ENCODE measurements at places on chromosomes 11 and 22.

DNA sequence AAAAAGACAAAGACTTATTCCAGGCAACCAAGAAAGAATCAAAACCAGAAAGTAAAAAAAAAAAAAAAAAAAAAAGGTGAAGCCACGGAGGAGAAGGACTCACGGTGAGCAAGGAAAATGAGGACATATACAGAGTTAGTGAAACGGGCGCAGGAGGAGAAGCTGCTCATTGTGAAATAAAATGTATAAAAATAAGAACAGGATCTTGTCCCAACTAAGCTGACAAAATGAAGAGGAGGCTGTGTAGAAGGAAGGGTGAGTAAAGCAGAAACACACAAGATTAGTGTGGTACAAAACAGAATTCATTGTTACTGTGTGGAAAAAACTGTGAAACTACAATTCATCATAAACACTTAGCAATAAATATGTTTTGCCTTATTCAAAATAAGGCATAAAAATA is 7.6 kb downstream of the IL17REL start:
- no peak for DNase-seq

- DNase-seq: no peak
Observed at GRCh38 chr11:16690086-16690485, 48.4 kb upstream of the C11orf58 start.

GRCh38 chr11:70255477-70256116 is 14.9 kb upstream of the PPFIA1 start:
- DNase-seq: no peak

DNA sequence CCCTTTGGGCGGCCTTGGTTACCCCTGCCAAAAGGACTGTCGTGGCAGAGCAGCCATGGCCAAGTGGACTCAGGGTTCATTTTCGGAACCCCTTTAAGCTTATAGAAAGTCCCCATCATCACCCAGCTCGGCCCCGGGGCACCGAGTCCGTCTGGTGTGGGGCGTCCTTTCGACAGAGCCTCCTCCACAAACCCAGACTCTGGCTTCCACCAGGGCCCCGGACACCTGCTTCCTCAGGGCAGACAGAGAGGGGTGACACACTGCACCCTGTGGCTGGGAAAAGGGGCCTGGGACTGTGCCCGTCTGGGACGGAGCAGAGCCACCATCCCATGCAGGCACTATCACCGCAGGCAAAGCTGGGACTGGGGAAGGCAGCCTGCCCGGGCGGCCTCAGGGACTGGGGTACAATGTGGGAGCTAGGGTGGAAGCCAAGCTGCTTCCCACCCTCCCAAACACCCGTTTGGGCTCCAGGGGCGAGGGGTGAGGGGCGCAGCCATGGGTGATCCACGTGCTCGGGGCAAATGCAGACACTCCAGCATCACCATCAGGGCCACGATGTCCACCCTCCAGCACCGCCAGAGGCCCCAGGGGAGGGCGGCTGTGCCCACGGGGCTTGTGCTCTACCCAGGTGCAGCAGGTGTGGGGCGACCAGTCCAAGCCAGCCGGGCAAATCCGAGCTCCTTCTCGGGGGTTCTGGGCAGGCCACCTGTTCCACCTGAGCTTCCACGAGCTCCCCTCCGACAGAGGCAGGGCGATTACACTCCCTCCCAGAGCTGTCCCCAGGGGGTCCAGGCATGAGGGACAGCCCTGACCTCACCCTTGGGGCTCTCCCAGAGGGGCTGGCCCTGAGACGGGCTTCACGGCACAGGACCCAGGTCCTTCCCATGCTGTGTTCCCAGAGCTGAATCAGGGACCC is 11.7 kb upstream of the MRPL23 start:
- no peak for DNase-seq

DNA sequence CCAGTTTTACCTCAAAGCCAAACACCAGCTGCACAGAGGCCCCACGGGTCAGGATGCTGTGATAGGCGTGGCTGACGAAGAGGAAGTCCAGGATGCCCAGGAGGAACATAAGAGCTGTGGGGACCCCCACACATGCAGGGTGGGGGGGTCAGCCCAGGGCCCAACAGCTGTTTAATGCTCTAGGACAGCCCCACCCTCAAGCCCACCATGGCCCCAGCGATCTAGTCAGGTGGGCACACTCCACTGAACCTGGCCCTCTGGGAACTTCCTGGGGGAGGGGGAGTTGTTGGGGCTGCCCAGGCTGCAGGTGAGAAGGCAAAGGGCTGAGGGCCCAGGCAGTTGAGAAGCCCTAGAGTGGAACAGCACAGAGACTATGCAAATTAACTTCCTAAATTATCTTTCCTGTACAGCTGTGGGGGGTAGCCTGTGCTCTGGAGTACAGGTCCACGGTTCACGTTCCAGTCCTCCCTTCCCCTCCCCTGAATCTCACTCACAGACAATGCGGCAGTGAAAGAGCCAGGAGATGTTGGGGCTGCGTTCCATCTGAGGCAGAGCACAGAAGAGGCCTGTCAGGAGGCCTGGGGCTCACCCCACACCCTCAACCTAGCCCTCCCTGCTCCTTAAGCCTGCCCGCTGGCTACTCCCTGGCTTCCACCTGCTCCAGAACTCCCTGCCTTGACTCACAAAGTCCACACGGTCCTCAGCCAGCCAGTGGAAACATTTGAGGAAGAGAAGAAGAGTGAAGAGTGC is 1.9 kb downstream of the SYVN1 start:
- no peak for DNase-seq

DNA sequence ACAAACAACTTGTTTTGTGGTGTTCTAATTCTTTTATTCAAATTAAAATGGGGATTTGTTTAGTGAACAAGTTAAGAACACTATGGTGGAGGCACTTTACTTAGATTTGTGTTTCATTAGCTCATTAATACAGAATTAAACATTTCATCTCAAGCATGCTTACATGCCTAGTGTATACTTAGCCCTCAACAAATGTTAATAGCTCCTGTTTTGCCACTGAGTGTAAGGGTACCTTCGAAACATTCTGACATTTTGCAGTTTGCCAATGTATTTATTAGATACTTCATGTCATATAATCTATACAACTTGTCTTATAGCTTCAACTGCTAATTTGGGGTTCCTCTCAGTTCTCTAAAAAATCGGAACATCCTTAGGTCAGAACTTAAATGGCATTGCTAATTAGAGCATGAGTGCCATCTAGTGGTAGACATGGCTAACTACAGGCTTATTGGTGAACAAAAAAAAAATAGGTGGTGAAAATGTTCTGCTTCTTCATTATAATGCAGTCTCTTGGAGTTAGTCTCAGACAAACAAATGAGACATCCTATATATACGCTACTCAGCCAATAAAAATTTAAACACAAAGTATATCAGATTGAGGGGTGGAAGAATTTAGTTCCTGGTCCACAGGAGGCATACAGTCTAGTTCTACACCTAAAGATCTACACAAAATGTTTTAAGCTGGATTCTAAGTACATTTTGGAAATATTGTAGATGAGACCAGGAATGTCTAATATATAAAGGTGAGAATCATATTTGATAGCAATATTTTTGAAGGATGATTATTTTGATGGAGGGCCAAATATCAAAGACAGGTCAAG is 4.9 kb upstream of the CNTN5 start:
- DNase-seq: peak; percentile 77

DNA sequence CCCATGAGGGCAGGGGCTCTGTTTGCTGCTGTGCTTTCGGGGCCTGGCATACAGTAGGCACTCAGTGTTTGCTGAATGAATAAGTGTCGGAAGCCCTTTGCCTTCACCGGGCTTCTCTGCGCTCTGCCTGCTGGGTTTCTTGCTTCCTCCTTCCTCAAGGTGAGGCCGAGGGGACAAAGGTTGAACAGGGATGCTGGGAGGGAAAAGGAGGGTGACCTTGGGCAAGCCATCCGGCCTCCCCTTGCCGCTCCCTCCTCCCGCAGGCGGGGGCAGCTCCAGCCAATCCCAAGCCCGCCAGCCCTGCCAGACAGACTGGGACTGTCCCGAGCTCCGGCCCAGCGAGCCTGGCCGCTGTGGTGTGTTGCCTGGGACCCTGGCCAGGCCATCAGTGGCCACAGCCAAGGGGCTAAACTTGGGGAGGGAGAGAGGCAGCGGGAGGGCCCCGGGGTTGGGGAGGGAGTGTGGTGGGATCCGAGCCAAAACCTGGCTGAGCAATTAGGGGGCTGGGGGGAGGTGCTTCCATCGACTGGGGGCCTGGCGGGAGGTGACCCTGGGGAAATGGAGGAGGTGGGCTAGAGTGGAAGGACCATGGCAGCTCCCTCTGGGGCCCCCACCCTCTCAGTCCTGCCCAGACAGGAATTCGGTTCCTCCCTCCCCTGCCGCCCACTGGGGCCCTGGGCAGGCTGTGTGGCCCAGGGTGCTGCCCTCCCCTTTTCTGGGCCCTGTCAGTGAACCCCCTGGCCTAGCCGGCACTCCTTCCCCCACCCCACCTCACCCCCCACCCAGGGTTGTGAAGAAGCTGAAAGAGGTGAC is 3.4 kb upstream of the RCOR2 start:
- DNase-seq: no peak

DNA sequence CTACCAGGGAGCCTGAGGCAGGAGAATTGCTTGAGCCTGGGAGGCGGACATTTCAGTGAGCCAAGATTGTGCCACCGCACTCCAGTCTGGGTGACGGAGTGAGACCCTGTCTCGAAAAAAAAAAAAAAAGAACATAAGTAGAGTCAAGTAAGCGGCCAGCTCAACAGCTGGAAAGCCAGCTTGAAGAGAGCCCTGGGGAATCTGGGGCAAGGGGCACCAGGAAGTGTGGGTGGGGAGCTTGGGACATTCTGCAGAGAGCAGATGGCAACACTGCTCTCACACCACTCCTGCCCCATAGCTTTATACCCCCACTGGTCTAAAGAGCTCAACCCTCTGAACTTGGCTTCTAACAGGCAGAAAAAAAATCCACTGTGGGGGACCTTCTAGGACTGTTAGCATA is 505.6 kb downstream of the BUD13 start:
- no peak for DNase-seq

DNA sequence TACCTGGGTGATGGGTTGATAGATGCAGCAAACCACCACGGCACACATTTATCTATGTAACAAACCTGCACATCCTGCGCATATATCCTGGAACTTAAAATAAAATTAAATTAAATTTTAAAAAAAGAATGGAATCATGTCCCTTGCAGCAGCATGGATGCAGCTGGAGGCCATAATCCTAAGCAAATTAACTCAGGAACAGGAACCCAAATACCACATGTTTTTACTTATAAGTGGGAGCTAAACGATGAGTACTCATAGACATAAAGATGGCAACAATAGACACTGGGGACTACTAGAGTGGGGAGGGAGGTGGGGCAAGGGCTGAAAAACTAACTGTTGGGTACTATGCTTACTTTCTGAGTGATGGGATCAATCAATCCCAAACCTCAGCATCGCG is 40.9 kb downstream of the CWC15 start:
- DNase-seq: no peak

GRCh38 chr11:130312046-130312445 is 2.7 kb downstream of the ZBTB44 start:
- no peak for DNase-seq

DNA sequence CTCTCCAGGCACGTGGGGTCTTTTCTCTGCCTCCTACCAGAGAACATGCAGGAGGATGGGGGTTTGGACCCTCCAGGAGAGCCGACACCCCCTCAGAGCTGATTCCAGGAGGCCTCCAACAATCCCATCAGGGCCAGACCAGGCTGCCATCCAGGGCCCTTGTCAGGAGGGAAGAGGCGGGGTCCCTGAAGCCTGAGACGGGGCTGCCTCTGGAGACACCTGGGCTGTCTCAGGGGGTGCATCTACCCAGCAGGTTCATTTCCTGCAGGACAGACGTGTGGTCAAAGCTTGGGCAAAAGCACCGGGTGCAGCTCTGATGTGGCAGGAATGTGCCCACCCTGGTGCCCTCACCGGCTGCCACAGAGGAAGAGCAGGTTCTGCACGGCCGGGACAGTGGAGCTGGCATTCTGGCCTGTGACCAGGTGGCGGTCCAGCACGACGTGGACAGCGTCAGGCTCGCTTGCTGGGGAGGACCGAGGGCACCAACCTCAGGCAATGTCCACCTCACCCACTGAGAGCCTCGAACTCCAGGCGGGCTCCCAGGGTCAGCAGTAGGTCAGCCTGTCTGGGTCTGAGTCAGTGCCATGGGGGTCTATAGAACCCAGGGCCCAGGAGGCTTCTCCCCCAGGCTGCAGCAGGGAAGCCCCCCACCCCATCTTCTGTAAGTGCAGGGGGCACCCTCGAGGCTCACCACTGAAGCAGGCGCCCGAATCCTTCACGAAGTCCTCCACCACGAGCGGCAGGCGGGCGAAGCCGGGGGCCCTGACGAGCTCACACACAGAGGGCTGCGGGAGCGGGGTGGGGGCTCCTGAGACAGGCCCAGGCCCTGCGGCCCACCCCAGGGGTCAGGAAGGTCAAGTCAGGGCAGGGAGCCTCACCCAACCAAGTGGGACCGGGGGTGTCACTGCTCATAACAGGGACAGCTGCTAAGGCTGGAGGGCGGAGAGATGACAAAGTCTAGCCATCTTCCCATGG is 6.4 kb downstream of the GATD1 start:
- no peak for DNase-seq

DNA sequence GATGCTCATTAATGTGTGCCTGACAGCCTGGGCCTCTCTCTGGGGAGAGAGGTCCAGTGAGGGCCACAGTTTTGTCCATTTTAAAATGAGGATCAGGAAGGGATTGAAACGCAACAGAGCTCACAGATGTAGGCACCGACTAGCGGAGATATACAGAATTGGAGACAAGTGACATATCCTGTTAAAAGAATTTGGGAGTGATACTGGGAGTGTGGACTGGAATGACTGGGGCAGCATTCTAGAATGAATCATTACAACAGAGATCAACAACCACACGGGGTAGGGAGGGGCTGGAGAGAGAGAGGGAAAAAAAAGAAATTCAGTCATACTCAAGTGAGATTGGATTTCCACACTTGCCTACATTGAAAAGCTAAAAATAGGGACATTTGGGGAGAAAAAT is 2.5 kb upstream of the NCAM1 start:
- peak; percentile 15 for DNase-seq

- peak; percentile 60 for DNase-seq
Observed at GRCh38 chr11:76824083-76824939, 36.4 kb upstream of the ACER3 start.

- DNase-seq: peak; percentile 78
Observed at GRCh38 chr11:108117746-108118371, 3.5 kb upstream of the ACAT1 start.

DNA sequence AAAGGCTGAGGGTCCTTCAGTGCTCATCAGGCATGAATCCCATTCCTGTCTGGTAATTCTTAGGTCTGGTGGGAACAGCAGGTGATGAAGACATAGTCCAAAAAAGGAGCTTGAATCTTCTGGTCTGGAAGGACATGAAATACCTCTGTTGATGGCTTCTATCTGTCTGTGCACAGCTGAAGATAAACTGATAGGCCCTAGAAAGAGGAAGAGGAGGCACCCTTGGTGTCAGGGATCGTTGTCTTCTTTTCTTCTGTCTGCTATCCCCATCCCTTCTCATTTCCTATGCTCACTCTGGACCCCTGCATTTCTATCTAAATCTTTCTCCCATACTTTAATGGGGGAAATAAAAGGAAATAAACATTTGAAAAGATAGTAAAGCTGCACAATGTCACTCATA is 9.4 kb downstream of the AGBL2 start:
- DNase-seq: no peak

- DNase-seq: no peak
Observed at GRCh38 chr11:14687456-14687855, 43.9 kb downstream of the PDE3B start.

GRCh38 chr22:36730176-36730858 is 26.8 kb upstream of the CACNG2 start:
- DNase-seq: no peak

GRCh38 chr22:28925916-28926315 is 42.5 kb downstream of the ZNRF3 start:
- DNase-seq: no peak

Data from cardiac fibroblast (primary cell).